ENCODE measurements at places on chromosomes 2 and 18.

GRCh38 chr2:83058683-83059082 lies 1400.4 kb downstream of the SUCLG1 start:
- DNase-seq: no peak

DNA sequence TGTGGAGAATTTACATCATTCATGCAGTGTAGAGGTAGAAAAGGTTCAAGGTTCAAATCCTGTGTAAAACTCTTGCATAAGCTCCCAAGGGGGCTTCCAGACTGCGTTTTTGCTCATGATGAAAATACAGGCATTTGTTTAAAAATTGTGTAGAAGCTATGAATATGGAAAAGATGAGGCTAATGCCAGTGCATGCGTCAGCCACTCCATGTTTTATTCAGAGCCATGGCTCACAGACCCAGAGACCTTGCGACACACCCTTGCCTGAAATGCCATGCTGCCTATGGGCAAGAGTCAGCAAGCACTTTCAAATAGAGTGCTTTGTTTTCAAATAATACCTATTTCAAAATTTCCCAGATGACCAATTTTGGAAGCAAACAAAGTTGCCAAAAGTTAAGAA lies 262.3 kb downstream of the TRIB2 start:
- DNase-seq: peak; percentile 27

- no peak for DNase-seq
These were observed 61.7 kb upstream of the DAPL1 start for GRCh38 chr2:158733430-158733755.

GRCh38 chr2:39127973-39128372 lies 7.1 kb upstream of the SOS1 start:
- peak; percentile 55 for DNase-seq

- DNase-seq: no peak
These were observed 267.5 kb downstream of the TGIF1 start for GRCh38 chr18:3717376-3718025.

DNA sequence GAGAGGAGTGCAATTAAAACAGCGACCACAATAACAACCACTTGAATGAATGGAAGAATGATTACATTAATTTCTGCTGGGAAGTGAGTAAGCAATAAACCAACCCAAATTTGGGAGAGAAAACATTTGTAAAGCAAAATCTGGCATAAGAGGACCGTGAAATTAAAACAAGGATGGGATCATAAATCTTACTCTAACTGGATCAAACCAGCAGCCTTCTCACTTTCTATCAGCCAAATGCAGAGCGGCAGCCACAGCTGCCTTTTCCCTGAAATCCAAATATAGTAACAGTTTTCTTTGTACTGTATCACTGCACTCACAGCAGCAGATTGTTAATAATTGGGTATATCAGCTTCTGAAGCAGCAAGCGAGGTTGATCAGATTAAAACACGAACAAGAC lies 245.2 kb upstream of the REG3G start:
- no peak for DNase-seq

DNA sequence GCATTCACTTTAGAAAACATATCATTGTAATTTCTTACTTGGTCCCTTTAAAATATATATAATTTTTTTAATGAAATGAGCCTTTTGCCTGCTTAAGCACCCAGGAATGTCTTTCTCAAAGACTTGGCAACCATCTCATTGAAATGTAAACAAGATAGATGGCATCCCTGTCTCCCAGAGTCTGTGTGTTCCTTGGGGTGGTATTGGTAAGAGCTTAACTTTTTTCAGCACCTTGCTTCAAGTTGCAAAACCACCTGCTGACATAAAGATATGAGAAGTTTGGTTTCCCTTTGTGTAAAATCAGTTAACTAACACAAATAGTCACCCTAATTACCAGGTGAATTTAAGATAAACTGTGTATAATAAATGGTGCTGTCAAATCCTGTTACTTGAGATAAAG lies 266.9 kb downstream of the DSC3 start:
- DNase-seq: no peak

DNA sequence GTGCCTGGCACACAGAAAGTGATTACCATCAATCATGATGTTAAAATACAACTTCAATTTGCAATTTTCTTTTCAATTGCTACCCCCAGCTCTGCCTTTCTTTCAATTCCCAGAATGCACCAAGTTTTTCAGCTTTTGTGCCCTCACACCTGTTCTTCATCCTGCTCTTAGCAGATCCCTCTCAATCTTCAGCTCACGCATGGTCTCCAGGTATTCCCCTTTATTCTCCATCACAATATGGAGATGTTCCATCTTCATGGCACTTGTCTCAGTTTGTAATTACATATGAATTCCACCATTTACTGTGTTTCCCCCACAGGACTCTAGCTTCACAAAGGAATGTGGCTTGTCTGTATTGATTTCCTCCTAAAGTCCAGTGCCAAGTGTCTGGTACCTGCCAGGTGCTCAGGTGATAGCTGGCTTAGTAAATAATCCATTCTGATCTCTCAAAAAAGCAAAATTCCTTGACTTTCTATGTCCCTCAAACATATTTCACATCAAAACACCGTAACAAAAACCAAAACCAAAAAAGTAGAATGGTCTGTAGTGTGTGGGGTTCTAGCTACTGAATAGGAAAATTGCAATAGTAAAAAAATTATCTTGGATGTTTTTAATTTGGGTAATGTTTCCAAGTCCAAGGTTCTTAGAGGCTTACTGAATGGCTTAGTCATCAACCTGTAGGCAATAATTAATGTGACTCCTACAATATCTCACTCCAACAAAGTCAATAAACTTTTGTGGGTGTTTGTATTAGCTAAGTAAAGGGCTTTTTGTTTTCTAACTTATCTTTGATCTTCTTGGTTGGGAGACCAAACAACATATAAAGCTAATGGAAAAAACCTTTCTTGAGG lies 2.9 kb upstream of the INSIG2 start:
- DNase-seq: no peak

DNA sequence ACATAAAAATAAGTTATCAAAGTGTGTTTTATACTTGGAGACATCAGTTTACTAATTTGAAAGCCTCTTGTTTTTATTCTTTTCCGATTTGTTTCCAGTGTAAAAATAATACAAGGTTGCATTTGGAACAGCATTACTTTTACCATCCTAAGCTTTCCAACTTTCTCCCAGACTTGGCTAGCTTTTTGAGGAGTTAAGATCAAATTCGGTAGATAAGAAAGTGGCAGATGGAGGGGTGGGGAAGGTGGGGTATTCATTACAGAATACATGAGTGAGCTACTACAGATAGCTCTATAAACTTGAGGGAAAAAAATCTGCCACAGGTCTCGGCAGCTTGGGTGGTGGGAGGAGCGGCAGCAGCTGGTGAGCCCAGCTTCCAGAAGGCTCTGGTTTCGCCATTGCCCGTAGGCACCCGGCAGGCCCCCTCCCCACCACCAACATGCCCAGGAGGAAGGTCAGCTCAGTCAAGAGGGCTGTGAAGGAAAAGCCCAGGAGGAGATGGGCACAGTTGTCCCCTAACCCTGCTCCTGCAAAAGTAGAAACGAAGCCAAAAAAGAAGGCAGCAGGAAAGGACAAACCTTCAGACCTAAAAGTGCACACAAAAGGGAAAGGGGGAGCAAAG lies 18.6 kb upstream of the RMC1 start:
- DNase-seq: no peak

GRCh38 chr2:150136893-150137292 lies 350.6 kb downstream of the RND3 start:
- DNase-seq: no peak

DNA sequence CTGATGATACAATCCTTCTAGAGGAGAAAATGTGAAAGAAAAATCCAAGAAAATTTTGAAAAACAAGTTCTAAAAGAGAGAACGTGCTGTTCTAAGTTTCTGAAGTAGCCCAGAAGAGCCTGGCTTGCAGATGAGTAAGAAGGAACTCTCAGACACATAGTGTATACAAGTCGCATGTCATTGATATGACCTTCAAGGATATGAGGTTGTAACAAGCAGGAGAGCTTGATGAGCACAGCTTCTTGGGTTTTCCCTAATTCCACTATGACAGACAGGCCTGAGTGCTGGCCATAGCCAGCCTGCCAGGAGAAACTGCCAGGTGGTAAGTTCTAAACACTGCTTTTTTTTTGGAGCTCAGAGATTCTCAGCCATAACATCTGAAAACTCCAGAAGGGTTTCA lies 235.7 kb upstream of the SIX2 start:
- DNase-seq: no peak

DNA sequence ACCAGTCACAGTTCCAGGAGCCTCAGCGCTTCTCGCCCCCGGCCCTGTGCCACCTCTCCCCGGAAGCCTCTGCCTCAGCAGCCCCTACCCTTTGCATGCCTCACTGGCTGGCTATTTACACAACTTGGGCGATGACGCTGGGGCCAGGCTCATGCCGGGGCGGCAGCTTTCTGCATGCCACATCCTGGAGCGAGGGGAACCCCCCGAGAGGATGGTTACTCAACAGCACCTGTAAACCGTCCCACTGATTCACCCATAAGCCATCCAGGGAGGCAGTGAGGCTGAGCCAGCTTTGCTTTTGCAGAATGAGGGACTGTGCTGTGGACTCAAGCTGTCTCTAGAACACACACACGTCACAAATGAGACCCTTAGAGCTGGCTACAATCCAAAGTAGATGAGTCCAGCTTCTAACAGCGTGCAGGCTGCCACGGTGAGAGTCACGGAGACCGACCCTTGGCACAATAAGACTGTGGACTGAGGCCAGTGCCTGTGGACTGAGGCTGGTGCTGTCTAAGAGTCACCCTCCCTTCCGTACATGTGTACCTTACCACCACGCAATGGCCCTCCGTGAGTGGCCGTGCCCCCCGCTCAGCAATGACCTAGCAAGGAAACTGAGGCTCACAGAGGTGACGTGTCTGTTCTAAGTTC lies 45.6 kb upstream of the ODC1 start:
- DNase-seq: peak; percentile 49

DNA sequence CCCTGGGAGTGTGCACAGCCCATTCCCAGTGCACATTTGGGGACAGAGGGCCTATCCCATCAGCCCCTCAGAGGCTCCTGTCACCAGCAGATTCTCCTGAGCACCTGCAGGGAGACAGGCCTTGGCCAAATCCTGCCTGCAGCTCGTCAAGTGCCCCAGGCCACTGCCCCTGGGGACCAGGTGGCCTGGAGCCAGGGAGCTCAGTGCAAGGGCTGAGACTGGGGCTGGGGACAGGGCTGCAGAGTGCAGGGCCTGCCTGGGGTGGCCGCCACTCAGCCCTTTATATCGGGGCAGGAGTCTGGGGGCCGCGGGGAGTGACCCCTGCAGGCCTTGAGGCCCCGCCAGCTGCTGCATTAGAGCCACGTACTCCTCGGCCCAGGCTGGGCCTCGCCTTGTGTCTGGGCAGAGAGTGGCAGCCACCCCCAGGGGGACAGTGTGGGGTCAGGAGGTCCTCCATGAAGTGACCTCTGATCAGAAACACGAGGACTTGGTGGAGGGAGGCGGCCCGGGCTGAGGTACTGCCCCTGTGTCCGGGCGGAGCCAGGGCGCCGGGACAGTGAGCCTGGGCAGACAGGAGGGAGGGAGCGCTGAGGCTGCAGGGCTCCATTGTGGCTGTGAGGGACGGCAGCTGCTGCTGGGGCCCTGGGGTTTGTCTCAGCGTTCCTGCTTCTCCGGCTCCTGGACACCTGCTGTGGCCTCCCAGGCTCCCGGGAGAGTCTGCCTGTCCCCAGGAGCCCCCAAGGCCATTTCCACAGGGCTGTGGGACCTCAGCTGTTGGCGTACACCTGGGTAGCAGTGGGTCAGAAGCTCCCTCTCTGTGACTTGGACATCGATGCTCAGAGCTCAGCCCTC lies 24.2 kb downstream of the GPC1 start:
- no peak for DNase-seq

- no peak for DNase-seq
These were observed 57.7 kb upstream of the PXDN start for GRCh38 chr2:1802046-1802445.

DNA sequence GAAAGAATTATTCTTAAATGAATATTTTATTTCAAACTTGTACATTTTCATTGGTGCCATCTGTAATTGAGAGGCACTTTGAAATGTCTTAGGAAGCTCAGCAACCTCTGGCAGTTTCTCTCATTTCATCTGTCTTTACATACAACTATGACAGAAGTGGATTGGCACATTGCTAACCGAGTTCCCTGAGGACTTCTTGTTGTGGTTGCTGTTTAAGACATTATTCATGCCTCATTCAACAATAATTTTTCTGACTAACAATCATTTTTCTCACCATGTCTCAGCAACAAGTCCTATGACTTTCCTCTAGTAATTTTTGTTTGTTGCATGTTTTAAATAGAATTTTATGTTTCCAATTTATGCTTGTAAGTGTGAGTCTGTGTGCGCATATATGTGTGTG lies 284.0 kb upstream of the CWC22 start:
- peak; percentile 65 for DNase-seq

GRCh38 chr2:107808959-107809358 lies 17.7 kb upstream of the RGPD4 start:
- no peak for DNase-seq

DNA sequence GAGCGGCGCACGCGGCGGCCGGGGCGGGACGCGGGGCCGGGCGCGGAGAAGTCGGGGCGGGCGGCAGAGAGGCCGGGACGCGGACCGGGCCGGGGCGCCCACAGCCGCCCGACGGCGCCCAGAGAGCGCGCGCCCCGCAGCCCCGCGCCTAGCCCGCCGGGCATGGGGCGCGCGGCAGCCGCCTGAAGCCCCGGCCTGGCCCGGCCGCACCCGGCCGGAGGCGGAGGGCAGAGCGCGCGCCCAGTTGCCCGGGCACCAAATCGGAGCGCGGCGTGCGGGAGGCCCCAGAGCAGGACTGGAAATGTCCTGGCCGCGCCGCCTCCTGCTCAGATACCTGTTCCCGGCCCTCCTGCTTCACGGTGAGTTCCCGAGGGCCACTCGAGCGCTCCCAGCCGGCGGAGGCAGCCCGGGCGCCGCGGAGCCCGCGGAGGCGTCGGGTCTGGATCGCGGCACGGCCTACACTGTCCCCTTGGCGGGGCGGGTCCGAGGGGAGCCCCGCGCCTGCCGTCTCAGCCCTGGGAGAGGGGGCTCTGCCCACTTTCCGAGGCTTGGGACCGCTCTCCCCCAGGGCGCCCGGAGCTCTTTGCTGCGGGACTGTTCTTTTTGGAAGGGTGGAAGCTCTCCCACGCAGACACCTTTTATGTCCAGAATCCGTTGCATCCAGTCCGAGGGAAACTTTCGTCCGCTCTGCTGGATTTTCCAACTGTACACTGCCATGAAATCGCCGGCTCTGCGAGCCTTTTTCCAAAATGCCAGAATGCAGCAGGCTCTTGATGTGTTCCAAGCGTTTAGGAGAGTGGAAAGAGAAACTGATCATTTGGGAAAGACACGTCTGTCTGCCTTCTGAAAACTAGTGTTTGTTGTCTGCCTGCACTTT lies 484 bp downstream of the APCDD1 start:
- no peak for DNase-seq

GRCh38 chr2:239326831-239327535 lies 73.8 kb downstream of the HDAC4 start:
- DNase-seq: no peak

Data from AG10803 (cell line).